ENCODE measurements at places on chromosomes 12 and 14.
A peak's percentile ranks its signal among the peaks of the same experiment; 100 is the strongest.

DNA sequence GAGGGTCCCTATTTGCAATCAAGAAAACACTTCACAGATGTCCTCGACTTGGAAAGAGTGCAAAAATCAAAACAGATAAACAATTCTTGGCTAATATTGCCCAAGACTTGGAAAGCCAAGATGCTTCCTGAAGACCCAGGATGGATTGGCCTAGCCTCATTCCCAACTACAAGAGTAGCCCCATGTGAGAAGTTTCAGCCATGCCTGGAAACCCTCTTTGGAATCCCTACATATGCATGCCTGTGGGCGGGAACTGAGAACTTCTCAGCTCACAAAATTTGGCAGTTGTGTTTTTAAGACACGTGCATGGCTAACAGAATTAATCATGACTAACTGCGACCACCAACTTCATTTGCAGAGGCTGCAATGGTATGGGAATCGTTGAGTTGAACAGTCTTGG is 283.2 kb upstream of the TBX3 start:
- DNase-seq: no peak

GRCh38 chr12:93938317-93938716 is 210.1 kb upstream of the PLXNC1 start:
- no peak for DNase-seq

GRCh38 chr12:55822228-55822627 is 4.4 kb downstream of the ORMDL2 start:
- DNase-seq: no peak

DNA sequence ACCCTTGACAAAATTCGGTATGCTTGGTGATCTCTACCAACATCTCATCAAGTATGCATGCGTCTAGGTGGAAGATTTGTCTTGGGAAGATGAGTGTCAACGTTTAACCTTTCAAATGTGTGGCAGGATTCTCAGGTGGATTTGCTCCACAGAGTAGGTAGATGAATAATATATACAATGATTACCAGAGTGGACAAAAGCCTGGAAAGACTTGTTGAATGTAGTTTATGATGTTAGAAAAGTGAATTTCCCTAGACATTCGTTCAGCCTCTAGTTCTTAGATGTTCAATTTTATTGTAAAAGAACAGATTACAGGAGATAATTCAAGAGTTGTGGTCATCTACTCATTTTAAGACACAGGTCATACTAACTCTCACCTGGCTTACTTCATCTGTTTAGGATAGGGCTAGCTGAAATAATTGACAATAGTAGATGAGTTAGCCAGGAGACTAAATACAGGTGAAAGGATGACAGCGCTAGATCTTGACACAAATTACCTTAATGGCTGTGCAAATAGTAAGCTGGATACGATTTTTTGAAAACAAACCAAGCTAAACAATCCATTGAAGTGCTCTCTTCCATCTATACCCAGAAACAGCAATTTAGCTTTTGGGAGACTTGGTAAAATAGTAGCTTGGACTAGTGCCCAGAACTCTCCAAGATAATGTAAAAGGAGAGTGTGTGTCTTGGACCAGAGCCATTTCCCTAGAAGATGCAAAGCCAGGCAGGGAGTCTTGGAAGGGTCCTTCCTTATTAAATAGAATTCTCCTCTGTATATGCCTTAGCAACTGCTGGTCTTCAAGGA is 168.0 kb downstream of the DACT1 start:
- DNase-seq: no peak

DNA sequence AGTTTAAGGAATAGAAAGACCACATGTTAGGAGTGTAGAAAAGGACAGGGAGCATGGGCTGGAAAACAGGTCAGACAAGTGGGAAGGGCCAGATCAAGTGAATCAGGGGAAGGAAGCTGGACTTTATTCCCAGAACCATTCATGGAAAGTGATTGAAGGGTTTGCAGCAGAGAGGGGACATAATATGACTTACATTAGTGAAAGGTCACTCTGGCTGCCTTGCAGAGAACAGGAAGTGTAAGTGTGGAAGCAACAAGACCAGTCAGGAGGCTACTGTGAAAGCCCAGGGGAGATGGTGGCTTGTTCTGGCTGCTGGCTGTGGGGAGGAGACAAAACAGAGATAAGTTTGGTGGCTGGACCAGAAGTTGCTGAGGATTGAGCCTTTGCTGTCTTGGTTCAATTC is 69.1 kb downstream of the VCPKMT start:
- no peak for DNase-seq

DNA sequence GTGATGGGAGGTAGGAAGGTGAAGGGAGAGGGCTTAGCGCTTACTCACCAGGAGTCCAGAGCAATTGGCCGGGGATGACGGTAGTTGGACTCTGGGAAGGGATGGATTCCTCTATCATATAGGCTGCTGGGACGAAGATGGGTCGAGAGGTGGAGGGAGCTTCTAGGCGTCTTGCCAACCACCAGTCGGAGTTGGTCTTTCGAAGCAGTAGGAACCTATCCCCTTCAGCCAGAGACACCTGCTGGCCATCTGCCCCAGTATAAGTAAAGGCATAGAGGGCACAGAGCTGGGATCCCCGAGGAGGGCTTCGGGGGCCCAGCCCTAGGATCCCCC is 657 bp downstream of the ARHGAP9 start:
- DNase-seq: no peak

GRCh38 chr14:104976198-104977007 is 1.8 kb downstream of the AHNAK2 start:
- DNase-seq: peak; percentile 64

GRCh38 chr12:101891462-101891971 is 14.1 kb downstream of the DRAM1 start:
- DNase-seq: no peak

DNA sequence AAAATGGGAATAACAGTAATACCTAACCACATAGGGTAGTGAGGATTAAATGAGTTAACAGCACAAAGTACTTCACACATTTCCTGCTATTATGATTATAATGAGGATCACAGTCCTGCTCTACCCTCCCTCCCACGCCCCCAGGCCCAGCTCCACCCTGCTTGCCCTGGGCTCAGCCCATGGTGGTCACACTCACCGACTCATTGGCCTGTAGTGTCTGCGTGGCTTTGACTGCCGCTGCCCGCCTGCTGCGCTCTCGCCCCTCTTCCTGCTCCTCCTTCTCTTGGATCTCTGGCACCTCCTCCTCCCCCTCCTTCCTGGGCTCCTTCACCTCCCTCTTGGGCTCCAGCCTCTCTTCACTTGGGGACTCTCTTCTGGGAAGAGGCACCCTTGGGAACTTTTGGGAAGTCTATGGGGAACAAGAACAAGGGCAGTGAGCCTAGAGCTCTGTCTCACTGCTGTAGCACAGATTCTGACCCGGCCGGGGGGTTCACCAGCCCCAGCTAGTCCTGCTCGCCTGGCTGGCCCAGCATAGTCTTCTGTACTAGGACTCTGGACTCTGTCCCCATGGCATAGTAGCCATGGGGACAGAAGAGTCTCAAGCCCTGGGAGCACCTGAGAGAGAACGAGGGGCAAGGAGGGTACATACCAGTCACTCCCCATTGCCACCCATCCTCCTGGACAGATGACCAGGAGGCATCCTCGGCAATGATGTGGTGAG is 7.1 kb upstream of the PNMA1 start:
- DNase-seq: no peak

DNA sequence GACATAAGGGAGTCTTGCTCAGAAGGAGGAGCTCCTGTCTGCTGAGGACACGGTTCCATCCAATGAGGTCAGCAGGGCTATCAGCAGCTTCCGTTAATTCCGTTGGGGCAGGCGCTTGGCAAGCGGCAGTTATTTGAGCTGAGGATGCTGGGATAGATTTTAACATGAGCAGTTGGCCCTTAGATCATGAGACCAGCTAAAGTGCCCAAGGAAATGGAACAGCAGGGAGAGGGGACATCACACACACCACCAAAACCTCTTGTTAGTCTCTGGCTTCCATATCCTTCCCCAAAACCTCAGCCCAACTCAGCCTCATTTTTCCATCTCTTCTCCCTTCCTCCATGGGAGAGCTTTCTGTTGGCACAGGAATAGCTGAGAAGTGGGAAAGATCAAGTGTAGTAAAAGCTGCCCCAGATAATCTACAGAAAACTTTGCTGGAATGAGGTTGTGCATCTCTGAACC is 138.7 kb upstream of the PZP start:
- no peak for DNase-seq

DNA sequence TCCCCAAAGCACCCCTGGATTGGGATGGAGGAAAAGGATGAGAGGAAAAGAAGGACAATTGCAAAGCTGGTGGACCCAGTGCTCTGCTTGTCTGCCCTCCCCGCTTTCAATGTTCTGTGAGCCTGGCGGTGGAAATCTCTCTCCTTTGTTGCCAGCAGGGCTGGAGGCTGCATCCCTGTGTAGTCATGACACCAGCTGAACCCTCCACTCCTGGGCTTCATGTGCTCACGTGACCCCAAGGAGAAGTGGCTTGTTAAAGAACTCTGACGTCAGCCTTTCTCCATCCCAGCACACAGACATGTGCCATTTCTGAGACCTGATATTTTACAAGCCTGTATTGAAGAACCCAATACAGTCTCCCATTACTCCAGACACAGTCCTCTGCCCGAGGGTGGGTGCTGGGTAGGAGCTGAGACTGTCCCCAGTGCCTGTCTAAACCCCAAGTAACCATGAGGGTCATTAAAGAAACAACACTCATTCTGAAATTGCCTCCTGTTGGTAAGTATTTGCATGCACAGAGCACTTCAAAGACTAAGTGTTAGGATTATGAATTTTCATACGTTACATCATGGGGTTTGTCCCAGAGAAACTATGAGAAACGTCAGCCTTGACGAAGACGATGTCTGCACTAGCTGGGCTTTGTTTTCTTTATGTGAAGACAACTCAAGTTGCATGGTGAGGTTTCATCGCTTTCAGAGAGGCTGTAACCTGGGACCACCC is 21.7 kb downstream of the GALNT16 start:
- DNase-seq: no peak

DNA sequence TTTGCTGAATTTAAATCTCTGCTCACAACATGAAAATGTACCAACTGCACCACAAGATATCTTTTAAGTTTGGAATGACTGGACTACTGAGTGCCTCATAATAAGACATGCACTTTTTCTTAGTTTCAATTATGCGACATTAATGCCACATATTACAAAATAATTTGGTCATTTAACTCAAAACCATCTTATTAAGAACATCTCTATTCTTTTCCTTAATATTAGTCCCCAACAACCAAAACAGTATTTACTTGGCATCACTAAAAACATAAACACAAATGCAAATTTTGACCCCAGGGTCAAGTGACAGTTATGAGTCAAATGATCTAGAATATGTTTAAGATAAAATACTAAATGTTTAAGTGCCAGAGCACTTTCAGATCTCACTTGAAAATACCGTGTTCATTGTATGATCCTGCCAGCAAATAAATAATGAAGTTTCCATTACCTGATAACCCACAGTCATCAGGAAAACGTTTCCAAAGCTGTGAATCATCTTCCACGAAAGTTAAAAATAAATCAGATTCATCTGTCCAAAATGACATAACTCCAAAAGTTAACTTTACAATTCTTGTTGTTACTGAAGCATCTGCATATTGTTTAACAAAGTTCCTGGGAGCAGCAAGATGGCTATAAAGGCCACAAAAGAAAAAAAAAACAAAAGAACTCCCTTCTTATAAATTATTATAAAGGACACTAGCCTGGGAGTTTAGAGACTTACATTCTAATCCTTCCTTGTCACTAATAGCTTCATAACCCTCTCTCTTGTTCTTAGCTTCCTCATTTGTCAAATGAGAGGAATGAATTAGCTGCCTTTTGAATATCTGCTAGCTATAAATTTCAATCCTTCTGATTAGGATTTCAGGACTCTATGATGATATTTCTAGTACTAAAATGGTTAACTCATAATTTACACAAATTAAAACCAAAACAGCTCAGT is 30.5 kb upstream of the AP4S1 start:
- DNase-seq: no peak

- no peak for DNase-seq
These were observed 254.9 kb downstream of the BTG1 start for GRCh38 chr12:91890742-91891141.

- no peak for DNase-seq
These were observed 444.3 kb downstream of the NELL2 start for GRCh38 chr12:44431647-44432343.

DNA sequence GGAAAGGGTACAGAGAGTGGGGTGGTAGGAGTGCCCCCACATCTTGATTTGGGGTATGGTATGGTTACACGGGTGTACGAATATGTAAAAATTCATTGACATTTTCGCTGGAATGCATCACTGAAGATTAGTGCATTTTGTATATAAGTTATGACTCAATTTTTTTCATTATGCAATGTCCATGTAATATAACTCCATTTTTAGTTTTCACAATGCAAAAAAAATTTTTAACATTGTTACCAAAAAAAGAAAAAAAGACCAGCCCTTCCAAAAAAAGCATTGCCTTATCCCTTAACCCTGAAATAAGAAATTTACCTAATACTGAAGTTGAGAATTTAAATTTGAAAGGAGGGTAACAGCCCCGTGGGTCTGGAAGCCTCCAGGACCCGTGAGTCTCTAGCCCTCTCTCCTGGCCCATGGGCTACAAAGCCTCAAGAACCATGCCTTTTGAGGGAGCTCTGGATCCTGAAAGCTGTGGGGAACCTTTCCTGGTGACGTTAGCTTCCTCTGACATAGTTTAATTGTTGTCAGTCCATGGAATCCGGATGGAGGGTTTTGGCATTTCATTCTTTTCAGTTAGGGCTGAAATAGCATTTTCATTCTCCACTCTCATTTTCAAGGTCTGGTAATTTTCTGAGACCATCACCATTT is 55.6 kb upstream of the ACTN1 start:
- no peak for DNase-seq

- DNase-seq: no peak
These were observed 69.9 kb downstream of the SDR9C7 start for GRCh38 chr12:56864318-56864717.

DNA sequence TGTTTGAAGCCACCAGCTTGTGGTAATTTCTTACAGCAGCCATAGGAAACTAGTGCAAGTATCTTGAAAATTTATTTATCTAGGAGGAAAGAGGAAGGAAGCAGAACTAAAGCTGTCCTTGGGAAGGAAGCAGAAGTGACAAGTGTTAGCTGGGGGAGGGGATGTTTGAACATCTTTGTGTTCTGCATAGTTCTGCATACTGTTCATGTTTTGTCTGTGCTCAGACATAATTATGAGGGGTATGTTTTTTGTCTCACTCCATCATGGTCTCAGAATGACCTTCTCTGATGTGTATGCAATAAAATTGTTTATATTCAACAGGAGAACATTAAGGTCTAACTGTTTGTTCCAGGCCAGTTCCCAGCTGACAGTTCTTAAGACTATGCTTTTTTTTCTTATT is 606.5 kb downstream of the GALC start:
- no peak for DNase-seq

DNA sequence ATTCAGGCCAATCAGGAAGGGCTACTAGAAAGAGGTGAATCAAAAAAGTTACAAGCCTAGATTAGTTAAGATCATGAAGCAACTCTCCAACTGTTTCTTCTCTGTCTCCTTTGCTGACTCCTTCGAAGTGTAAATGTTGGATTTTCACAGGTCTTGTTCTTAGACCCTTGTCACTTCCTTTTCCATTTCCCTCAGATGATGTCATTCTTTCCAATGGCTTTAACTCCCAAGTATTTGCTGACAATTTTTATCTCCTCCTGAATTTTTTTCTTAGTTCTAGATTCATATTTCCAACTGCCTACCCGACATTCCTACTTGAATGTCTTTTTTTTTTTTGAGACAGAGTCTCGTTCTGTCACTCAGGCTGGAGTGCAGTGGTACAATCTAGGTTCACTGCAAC is 10.8 kb downstream of the GAS2L3 start:
- DNase-seq: no peak

- DNase-seq: peak; percentile 12
These were observed 13.1 kb downstream of the KRT83 start for GRCh38 chr12:52307836-52308805.

Measured in SK-N-DZ (cell line).